ENCODE measurements at places on chromosomes 13 and 19.
A peak's percentile ranks its signal among the peaks of the same experiment; 100 is the strongest.

DNA sequence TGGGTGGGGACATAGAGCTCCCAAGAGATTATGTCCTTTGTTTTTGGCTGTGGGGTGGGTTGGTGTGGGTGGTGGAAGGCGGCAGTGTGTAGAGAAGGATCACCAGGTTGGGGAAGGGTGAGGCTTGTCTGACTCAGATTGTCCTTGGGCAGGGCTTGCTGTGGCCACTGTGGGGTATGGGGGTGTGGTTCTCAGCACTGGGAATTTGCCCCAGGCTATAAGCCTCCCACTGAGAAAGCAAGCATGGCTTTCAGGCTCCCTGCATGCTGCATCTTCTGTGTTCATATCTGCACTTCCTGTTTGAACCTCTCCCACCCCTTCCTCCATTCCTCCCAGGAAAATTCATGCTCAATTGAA is 34.9 kb downstream of the DNAJC15 start:
- H3K27ac ChIP-seq: peak overlapping the region; percentile 80
- H3K36me3 ChIP-seq: no peaks in the 10 kb centered on the region
- H3K4me1 ChIP-seq: peaks cover 51% of the 10 kb centered on the region
- no peak for DNase-seq

- peak overlapping the region; percentile 93 for H3K27ac ChIP-seq
- H3K4me3 ChIP-seq: peak overlapping the region; percentile 67
- H3K27me3 ChIP-seq: no peaks in the 10 kb centered on the region
Measured at GRCh38 chr19:54209811-54210494, 9.3 kb downstream of the RPS9 start.

- no peak overlapping the region for H3K27ac ChIP-seq
- DNase-seq: no peak
- H3K27me3 ChIP-seq: no peaks in the 10 kb centered on the region
- H3K4me3 ChIP-seq: no peak overlapping the region
- H3K36me3 ChIP-seq: no peaks in the 10 kb centered on the region
- H3K4me1 ChIP-seq: peaks cover 2% of the 10 kb centered on the region
Measured at GRCh38 chr13:67643516-67644055, 413.4 kb upstream of the PCDH9 start.

- H3K36me3 ChIP-seq: peaks cover 4% of the 10 kb centered on the region
- no peak overlapping the region for H3K4me3 ChIP-seq
- no peak overlapping the region for H3K27ac ChIP-seq
- DNase-seq: no peak
- peaks cover 8% of the 10 kb centered on the region for H3K27me3 ChIP-seq
Measured at GRCh38 chr13:36746051-36746450, 72.2 kb downstream of the SERTM1 start.

DNA sequence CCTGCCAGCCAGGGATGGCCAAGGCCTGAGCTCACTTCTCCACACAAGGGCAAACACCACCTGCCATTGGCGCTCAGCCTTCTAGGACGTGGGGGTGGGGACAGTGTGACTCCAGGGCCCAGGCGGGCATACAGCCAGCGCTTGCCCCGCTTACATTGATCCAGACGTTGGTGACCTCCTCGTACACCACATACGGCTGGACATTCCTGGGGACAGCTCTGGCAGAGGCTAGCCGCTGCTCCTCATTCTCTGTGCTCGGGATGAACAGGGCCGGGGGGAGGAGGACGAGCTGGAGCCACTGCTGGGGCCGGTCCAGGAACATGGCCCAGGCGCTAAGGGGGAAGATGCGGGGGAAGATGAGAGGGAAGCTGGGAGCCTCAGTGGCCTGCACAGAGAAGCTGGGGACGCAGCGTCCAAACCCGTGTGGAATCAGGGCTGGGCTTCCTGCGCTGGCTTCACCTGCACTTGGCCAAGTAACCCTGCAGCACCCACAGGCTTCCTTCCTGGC is 25.1 kb upstream of the MYDGF start:
- no peaks in the 10 kb centered on the region for H3K4me1 ChIP-seq
- no peak overlapping the region for H3K4me3 ChIP-seq
- H3K36me3 ChIP-seq: peaks cover 84% of the 10 kb centered on the region
- DNase-seq: no peak
- H3K27ac ChIP-seq: no peak overlapping the region

- peaks cover 5% of the 10 kb centered on the region for H3K36me3 ChIP-seq
- H3K27me3 ChIP-seq: no peaks in the 10 kb centered on the region
- DNase-seq: peak; percentile 57
- peak overlapping the region; percentile 89 for H3K27ac ChIP-seq
- peak overlapping the region; percentile 86 for H3K4me3 ChIP-seq
- H3K4me1 ChIP-seq: peaks cover 9% of the 10 kb centered on the region
Measured at GRCh38 chr19:4064496-4065260, 2.0 kb downstream of the ZBTB7A start.

DNA sequence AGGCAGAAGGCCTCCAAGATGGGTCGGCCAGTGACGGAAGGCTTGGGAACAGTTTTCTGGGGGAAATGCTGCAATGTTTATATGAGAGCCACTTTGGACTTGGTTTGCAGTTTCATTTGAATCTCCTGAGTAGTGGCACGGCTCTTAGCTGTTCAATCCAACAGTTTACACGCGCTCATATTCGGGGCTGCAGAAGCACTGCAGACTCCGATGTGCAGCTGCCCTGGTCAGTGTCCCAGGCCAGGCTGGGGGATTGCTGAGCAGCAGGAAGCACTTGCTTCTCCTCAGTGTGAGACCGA is 31.7 kb downstream of the CEBPG start:
- no peaks in the 10 kb centered on the region for H3K36me3 ChIP-seq
- H3K4me1 ChIP-seq: peaks cover 3% of the 10 kb centered on the region
- no peak for DNase-seq
- no peaks in the 10 kb centered on the region for H3K27me3 ChIP-seq
- no peak overlapping the region for H3K4me3 ChIP-seq
- H3K27ac ChIP-seq: no peak overlapping the region

DNA sequence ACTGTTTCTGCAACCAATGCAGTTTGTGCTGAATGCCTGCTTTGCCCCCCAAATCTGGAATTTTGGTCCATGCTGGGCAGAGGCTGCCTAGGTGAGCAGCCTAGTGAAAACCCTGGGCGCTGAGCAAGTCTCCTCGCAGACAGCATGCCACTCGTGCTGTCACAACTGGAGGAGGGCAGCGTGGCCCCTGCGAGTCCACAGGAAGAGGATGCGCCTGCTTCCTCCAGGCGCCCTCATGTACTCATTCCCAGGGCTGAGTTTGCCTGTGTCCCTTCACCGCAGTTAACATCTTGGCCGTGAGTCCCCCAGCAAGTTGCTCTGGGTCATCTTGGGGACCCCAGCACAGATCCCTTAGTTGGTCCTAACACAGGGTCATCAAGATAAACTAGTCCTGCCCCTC is 26.2 kb upstream of the TMEM160 start:
- no peaks in the 10 kb centered on the region for H3K27me3 ChIP-seq
- H3K4me3 ChIP-seq: no peak overlapping the region
- DNase-seq: no peak

- H3K4me3 ChIP-seq: no peak overlapping the region
- no peaks in the 10 kb centered on the region for H3K36me3 ChIP-seq
- H3K27me3 ChIP-seq: peaks cover 8% of the 10 kb centered on the region
- no peak overlapping the region for H3K27ac ChIP-seq
- DNase-seq: no peak
Measured at GRCh38 chr13:100714478-100714877, 39.9 kb upstream of the TMTC4 start.

DNA sequence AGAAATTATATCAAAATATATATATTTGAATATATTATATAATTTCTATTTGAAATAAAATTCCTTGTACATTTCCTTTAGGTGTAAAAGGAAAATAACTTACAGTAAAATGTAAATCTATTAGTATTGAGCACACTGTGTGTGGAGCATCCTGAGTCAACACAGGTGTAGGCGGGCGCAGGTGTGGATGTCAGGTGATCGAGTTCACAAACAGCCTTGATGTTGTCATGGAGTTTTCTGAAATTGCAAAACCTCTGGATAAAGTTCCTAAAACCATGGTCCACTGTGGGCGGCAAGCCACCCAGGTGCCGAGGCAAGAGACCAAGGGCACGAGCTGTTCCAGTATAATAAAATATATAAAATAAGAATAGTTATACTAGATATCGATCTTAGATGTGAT is 27.7 kb upstream of the MCF2L start:
- H3K4me3 ChIP-seq: no peak overlapping the region
- peaks cover 12% of the 10 kb centered on the region for H3K4me1 ChIP-seq
- no peak for DNase-seq

- H3K27ac ChIP-seq: no peak overlapping the region
- H3K4me3 ChIP-seq: no peak overlapping the region
- no peak for DNase-seq
- H3K27me3 ChIP-seq: no peaks in the 10 kb centered on the region
- H3K4me1 ChIP-seq: no peaks in the 10 kb centered on the region
Measured at GRCh38 chr13:63208826-63209225, 1793.2 kb upstream of the PCDH20 start.

DNA sequence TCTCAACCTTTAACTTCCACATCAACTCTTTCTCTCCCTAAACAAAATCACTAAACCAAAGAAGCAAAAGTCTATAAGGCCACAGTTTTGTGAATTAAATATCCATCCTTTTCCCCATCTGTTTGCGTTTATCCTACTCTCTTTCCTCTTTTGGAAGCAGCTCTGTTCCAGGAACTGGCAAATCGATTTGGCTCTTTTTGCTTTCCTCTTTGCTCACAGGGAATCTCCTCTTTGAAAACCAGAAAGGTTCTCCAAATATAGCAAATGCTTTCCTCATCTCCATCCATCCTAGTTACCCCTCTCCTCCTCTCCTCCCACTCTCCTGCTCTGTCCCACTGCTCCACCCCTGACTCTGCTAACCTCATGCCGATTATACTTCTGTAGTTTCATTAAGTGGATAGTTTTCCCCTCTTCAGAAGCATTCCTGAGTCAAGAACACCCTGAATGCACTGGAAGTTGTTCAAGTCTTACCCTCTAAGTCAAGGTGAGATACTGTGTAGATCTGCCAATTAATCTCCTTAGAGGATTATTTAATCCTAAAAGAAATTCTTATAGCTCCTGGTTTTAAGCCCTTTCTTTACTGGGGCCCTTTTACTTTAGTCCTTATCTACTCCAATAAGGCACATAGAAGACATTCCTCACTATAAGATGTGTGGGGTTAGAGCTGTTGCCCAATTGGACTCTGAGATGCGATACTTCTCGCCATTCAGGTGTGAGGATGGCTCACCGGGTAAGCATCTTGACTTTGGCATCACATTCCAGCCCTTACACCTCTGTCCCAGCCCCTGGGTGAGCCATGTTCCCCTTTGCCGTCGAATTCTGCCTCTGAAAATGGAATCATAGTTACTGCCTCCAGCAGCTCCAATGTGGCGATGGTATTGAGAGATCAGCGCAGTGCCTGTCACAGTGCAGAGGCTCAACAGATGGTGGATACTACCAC is 67.6 kb downstream of the COL4A2 start:
- no peaks in the 10 kb centered on the region for H3K36me3 ChIP-seq
- no peak overlapping the region for H3K4me3 ChIP-seq
- no peaks in the 10 kb centered on the region for H3K4me1 ChIP-seq
- no peak for DNase-seq
- peaks cover 9% of the 10 kb centered on the region for H3K27me3 ChIP-seq
- H3K27ac ChIP-seq: no peak overlapping the region

- H3K27me3 ChIP-seq: no peaks in the 10 kb centered on the region
- peaks cover 7% of the 10 kb centered on the region for H3K4me1 ChIP-seq
- H3K27ac ChIP-seq: no peak overlapping the region
- H3K36me3 ChIP-seq: peaks cover 23% of the 10 kb centered on the region
Measured at GRCh38 chr19:20233105-20233504, 66.1 kb downstream of the ZNF486 start.

DNA sequence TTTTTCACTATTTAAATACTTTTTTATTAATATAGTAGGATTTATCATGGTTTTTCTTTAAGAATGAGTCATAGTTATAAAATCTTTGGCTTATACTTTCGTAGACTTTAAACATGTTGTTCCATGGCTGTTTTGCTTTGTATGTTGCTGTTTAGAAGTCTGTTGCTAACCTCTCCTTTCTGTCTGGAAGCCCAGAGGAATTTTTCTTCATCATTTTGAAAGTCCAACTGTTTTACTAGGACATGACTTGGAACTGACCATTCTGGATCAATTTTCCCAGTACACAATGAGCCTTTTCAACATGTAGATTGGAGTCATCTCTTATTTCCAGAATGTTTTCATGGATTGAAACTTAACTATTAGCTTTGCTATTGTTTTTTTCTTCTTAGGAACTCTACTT is 7.9 kb downstream of the CAB39L start:
- no peaks in the 10 kb centered on the region for H3K4me1 ChIP-seq
- H3K4me3 ChIP-seq: no peak overlapping the region
- no peak for DNase-seq
- no peak overlapping the region for H3K27ac ChIP-seq

GRCh38 chr19:12994701-12995595 is at the start of gene NFIX:
NFIX (plus strand) TSS chr19:12995475; CDS start chr19:12995838, 363 bp downstream.
- peak; percentile 36 for DNase-seq
- H3K27me3 ChIP-seq: peaks cover 6% of the 10 kb centered on the region
- H3K36me3 ChIP-seq: no peaks in the 10 kb centered on the region

DNA sequence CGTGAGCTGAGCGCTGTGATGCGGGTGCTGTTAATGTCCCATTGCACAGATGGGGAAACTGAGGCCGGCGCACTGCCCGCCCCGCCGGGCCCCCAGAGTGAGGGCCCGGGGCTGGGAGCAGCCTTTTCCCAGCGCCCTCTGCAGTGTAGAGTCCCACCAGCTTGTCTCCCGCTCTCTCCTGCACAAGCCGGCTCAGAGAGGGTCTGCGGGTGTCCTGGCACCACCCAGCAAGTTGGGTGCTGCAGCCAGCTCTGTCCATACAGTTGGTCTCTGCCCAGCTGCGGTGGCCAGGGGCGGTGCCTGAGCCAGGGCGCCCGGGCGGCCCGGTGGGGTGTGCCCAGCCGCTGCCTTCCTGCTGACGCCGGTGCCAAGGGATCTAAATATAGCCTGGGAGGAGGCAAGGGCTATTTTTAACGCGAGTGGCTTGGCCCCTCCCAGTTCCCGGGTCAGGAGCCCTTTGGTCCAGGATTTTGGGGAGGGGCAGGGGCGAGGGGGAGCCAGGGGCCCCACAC is 19.3 kb downstream of the GADD45B start:
- peaks cover 31% of the 10 kb centered on the region for H3K4me1 ChIP-seq
- peak; percentile 28 for DNase-seq
- no peak overlapping the region for H3K27ac ChIP-seq
- peak overlapping the region; percentile 57 for H3K4me3 ChIP-seq

- H3K36me3 ChIP-seq: no peaks in the 10 kb centered on the region
- DNase-seq: no peak
- H3K4me1 ChIP-seq: peaks cover 16% of the 10 kb centered on the region
- H3K27ac ChIP-seq: peak overlapping the region; percentile 95
- peaks cover 12% of the 10 kb centered on the region for H3K27me3 ChIP-seq
- peak overlapping the region; percentile 88 for H3K4me3 ChIP-seq
Measured at GRCh38 chr19:13860679-13861391, 16.1 kb upstream of the NANOS3 start.

- H3K36me3 ChIP-seq: peaks cover 32% of the 10 kb centered on the region
- H3K4me3 ChIP-seq: no peak overlapping the region
- no peaks in the 10 kb centered on the region for H3K27me3 ChIP-seq
- H3K27ac ChIP-seq: no peak overlapping the region
- peaks cover 61% of the 10 kb centered on the region for H3K4me1 ChIP-seq
Measured at GRCh38 chr13:97261254-97262005, 39.3 kb downstream of the MBNL2 start.

GRCh38 chr13:96898646-96899254 is 95.5 kb downstream of the OXGR1 start:
- no peaks in the 10 kb centered on the region for H3K4me1 ChIP-seq
- peaks cover 10% of the 10 kb centered on the region for H3K27me3 ChIP-seq
- no peak overlapping the region for H3K27ac ChIP-seq
- no peak for DNase-seq
- H3K4me3 ChIP-seq: no peak overlapping the region
